ENCODE measurements at places on chromosomes 5 and 9. TPM values are rescaled to one million over a fixed set of nuclear protein-coding genes. Genes with fewer than 3 reads are reported as not detected.

DNA sequence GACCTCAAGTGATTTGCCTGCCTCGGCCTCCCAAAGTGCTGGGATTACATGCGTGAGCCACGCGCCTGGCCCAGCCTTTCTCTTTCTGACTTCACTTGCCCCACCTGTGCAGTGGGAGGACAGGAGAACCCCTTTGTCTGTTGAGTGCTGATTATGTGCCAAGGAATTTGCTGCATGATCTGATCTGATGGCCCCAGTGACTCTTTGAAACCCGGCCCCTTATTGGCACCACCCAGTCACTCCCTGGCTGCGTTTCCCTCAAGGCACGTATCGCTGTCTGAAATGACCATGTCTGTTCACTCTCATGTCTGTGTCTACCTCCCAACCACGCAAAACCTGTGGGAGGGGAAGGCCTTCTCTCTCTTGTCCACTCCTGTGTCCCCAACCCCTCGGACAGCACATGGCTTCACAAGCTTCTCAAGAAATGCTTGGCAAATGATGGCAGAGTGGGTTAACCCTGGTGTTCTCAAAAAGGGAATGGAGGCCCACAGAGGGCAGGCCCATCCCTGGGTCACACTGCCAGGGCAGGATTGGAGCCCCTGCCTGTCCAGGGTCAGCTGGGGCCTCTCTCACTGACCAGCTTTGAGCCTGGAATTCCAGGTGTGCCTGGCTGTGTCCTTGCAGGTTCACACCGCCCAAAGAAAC is 21.9 kb downstream of the NEK6 start:
- DNase-seq = no peak

GRCh38 chr5:160491438-160491837 is 69.8 kb downstream of the PTTG1 start:
- no peak for DNase-seq

DNA sequence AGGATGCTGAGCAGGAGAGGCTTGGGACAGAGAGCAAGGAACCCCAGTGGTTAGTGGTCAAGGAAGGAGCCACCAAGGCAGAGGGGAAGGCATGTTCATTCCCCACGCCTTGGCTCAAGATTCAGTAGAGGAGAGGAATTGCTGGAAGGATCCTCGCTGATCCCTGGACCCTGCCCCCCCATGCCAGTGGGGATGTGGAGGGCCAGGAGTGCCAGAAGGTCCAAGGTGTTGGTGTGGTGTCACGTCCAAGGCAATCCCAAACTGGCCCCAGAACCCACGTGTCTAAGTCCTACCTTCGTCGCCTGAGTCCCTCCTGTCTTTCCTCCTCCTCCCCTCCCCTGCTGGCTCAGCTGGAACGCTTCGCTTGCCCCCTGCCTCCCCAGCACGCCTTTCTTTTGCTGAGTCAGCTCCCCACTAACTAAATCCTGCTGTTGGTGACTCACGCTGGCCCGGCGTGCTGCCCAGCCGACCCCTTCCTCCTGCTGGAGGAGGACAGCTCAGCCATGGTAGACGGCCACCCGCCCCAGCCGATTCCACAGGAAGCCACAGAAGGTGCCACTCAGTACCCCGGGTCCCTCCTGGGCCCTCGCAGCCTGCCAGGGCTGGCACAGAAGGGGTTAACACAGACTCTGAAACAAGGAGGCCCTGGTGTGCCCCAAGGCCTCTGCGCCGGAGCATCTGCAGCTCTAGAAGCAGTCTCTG is 37.6 kb upstream of the ORM1 start:
- peak; percentile 83 for DNase-seq

- peak; percentile 67 for DNase-seq
Measured at GRCh38 chr9:627336-627970, 214.0 kb upstream of the DMRT1 start.

The BAAT gene
- total RNA-seq = 0.37 TPM
